ENCODE measurements at places on chromosomes 6 and 20.

DNA sequence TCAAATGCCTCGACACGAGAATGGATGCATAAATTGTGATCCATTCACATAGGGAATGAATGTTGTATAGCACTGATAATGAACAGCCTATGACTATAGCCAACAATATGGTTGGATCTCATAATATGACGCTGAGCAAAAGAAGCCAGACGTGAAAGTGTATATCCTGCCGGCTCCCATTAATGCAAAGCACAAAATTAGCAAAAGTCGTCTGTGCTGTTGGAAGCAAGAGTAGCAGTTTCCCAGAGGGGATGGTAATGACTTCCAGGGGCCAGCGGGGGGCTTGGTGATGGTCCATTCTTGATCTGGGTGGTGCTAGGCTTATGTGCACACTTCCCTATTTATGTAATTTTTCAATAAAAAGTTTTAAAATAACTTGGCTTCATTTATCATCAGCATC lies 1.0 kb upstream of the TAGAP start:
- no peak for DNase-seq

DNA sequence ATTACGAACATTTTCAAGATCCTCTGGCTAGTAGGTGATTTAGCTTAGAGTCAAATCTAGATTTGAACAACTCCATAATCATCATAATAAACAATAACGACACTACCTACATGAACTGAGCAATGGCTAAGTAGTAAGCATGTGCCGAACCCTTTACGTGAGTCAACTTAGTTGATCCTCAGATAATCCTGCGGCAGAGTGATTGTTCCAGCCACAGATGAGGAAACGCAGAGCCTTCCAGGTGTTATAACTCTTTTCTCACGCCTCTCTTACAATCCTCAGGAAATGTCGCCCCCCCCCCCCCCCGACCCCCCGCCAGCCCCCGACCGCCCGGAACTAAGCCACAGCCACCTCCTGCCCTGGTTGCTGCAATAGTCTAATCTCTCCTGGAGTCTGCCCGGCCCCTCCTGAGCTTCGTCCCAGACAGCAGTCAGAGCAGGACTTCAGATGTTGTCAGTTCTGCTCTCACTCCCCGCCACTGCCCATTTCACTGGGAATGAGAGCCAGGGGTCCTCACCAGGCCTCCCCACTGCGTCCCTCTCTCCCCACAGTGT lies 141.5 kb upstream of the AGPAT4 start:
- no peak for DNase-seq

- no peak for DNase-seq
These were observed 96.6 kb upstream of the PLEKHG1 start for GRCh38 chr6:150503041-150503440.

- DNase-seq: no peak
These were observed 97.6 kb downstream of the SLC22A23 start for GRCh38 chr6:3359101-3359752.

GRCh38 chr6:19929312-19929711 lies 92.1 kb downstream of the ID4 start:
- no peak for DNase-seq

GRCh38 chr6:71399279-71399678 lies 110.7 kb downstream of the OGFRL1 start:
- no peak for DNase-seq

GRCh38 chr6:19836799-19837510 lies at the start of gene ID4:
TSS of gene ID4 (plus strand) at chr6:19837370. CDS start at chr6:19837755, 385 bp downstream.
- DNase-seq: peak; percentile 76

DNA sequence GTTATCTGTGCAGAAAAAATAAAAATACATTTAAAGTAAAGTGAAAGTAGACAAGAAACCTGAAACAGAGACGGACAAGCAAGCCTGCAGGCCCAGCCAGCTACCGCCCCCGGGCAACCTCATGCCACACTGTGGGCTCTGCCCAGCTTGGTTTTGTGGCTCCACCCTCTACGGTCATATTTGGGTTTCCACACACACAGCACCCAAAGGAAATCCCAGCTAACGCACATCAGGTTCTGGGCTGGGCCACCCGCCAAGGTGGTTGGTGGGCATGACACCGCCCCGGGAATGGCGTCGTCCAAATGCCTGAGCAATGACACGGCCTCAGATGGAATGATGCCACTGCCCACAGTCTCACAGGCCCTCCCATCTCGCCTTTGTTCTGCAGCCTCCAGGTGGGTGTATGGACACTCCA lies 22.9 kb downstream of the FAM110A start:
- DNase-seq: no peak

- DNase-seq: no peak
These were observed 178.8 kb upstream of the SNX9 start for GRCh38 chr6:157644043-157644810.

GRCh38 chr6:146548898-146549374 lies 5.3 kb downstream of the RAB32 start:
- DNase-seq: no peak

DNA sequence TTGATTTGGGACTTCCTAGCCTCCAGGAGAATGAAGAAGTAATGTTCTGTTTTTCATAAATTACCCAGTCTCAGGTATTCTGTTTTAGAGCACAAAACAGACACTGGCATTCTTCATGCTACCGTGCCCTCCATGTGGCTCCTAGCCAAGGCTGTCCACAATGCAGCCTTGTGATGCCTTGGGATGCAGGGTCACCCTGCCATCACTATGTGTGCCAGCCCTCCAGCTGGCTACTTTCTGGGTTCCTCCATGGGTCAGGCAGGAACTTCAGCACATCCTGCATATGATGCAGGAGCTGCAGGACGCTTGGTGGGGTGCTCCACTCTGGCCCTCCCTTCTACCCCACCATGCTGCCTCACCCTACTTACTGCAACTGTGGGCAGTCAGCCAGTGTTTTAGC lies 38.0 kb upstream of the FAM50B start:
- DNase-seq: no peak

DNA sequence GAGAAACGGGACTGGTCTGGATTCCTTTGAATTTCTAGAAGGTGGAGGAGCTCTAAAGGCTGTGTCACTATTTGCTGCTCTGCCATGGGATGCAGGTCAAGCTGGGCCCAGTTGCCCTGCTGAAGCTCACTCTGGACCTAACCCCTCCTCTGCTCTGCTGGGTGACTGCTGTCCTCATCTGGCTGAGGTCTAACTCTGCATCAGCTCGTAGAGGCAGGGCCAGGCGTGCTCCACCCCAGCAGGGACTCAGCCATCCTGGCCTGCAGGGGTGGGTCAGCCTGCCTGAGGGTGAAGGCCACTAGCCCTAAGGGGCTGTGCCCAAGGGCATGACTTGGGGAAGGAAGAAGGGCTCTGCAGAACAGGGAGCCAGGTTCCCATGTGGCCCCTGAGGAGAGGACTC lies 852 bp downstream of the CST4 start:
- no peak for DNase-seq

GRCh38 chr6:123747515-123747914 lies 56.1 kb upstream of the NKAIN2 start:
- no peak for DNase-seq

DNA sequence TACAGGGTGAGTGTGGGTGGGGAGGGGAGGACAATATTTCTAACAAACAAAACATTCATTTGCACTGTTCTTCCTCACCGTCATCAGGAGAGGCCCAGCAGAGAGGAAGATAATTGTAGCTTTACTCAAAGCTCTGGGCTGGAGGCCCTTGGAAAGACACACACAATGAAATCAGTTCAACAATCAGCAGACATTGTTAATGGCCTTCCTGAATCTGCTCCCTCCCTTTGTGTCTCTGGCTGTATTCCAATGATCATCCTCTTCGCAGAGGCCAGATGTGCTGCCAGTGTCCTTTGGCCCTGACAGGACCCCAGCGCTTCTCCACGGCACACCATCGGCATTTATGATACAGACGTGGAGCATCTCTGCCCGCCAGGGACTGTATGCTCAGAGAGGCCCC lies 44.6 kb upstream of the LRFN2 start:
- no peak for DNase-seq

GRCh38 chr6:26131618-26132017 lies 44.4 kb downstream of the HFE start:
- DNase-seq: no peak

DNA sequence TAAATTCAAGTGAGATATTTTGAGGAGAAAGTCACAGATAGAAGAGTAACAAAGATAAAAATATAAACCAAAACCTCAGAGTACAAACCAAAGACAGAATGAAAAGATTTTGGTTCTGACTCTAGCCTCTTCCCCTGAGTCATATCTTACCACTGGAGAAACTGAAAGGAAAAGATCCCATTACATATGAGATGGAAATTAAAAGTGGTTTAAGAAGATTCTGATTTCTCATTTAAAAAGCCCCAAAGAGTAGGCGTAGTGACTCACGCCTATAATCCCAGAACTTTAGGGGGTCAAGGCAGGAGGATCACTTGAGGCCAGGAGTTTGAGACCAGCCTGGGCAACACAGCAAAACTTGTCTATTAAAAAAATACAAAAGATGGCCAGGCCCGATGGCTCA lies 30.6 kb downstream of the SPINT4 start:
- DNase-seq: no peak

DNA sequence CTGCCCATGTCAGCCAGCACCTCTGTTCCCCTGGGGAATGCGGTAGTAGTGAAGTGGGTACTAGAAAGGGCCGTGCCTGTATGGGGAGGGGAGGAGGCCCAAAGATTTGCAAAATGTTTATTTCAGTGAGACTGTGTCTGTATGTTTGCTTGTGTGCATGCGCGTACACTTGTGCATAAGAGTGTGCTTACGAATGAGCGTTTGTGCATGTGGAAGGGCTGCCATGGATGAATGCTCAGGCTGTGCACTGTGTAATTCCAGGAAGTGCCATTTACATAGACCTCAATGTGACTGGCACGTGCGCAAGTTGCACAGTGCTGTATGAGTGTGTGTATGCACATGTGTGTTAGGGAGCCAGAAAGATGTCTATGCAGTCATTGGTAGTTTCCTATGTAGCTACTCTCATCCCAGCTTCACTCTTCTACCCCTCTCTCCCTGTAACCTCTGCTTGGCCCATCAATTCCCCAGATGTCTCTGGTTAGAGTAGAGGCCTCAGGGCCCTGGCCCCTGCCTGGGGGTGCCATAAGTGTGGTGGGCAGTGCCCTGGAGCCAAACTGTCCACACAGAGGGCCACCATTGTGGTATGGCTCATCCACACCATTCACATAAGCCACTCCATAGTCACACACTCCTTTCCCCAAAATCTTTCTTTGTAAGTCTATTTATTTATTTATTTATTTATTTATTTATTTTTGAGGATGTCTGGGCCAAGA lies 26.8 kb upstream of the SLC22A7 start:
- DNase-seq: no peak

- no peak for DNase-seq
These were observed 130.0 kb downstream of the ERMARD start for GRCh38 chr6:169881398-169881797.

- DNase-seq: no peak
These were observed 42.4 kb downstream of the PTCHD4 start for GRCh38 chr6:48068278-48069251.

DNA sequence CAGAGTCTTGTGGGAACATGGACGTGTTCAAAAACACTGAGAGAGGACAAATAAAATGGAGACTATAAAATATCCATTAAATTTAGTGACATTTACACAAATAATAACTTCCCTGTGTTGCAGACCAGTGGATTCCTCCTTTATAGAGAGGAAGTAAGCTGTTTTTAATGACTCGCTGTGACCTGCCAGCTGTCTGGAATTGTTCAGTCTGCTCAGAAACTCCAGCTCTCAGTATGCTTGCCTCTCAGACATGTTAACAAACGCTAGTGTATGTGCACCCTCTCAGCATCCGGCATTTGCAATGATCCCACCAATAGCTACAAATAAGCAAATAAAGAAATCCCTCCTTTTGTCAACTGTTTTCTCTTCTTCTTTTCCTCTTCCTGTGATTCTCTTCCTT lies 158.0 kb upstream of the TCF21 start:
- DNase-seq: no peak

GRCh38 chr6:107655245-107655644 lies 165.3 kb downstream of the SOBP start:
- DNase-seq: no peak

- DNase-seq: no peak
These were observed 6.7 kb downstream of the TEAD3 start for GRCh38 chr6:35489995-35490791.

DNA sequence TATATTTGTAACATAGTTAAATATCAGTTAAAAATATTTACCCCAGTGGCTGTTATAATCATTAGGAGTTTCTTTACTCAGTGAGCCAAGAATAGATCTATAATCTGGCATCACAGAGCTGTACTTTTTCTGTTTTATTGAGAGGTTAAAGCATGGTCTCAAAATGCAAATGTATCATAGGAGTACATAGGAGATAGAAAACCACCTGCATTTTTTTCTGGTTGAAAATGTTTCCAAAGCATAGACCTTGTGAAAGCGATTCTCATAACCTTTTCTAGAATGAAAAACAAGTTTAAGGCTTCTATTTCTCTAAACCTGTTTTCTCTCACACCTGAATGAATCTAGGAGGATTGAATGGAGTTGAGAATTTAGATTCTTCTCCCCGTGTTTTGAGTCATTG lies 14.4 kb downstream of the KCNQ5 start:
- DNase-seq: no peak

- DNase-seq: no peak
These were observed 14.5 kb upstream of the KIFC1 start for GRCh38 chr6:33377171-33377570.

GRCh38 chr20:39518654-39519053 lies 556.5 kb downstream of the DHX35 start:
- DNase-seq: no peak

GRCh38 chr6:96923871-96924493 lies 546 bp upstream of the KLHL32 start:
- peak; percentile 62 for DNase-seq

- DNase-seq: peak; percentile 40
These were observed 9.6 kb upstream of the SF3B5 start for GRCh38 chr6:144104898-144105487.

DNA sequence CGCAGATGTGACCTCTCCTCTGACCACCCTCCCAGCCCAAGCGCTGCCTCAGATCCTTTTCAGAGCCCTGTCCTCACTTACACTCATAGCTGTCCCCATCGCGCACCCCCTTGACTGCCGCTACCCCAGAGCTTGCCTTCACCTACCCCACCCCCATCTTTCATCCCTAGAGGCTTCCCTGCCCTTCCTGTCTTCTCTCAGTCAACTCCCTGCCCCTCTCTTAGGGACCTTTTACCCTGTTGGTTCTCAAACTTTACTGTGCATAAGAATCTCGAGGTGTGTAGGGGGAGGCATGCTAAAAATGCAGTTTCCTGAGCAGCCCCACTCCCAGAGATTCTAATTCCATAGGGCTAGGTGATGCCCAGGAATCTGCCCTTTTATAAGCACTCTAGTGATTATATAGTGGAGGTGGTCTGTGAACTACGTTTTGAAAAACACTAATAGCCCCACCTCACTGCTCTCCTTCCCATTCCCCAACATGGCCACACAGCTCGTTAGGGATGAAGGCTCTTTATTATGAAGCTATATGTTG lies 725 bp downstream of the TM9SF4 start:
- no peak for DNase-seq

- no peak for DNase-seq
These were observed 113.0 kb downstream of the MANEA start for GRCh38 chr6:95690328-95690727.

GRCh38 chr6:169019727-169020491 lies 233.7 kb downstream of the THBS2 start:
- DNase-seq: no peak

- DNase-seq: no peak
These were observed 298.4 kb downstream of the MAFB start for GRCh38 chr20:40390654-40391053.
